ENCODE measurements at places on chromosomes 5 and 9.

GRCh38 chr9:91953718-91954117 lies 3.7 kb upstream of the ROR2 start:
- DNase-seq: peak; percentile 93

GRCh38 chr9:131523086-131523388 lies 8.0 kb downstream of the UCK1 start:
- no peak for DNase-seq

GRCh38 chr5:102937894-102938293 lies 182.0 kb downstream of the GIN1 start:
- DNase-seq: no peak

DNA sequence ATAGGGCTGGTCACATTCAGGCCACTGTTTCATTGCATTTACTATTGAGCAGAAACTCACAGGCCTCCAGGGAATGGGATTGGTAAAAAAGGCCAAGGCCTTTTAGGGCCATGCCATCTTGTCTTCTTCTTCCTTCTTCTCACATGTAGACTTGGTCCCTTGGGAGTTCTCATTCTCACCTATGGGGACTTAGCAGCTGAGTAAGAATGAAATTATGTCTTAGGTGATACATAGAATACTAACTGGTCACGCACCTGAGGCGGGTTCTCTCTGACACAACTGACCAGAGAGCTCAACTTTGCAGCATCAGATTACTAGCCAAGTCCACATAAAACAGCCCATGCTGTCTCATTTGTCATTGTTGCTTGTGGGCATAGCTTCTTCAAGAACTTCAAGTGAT lies 641.8 kb downstream of the EFNA5 start:
- DNase-seq: no peak

DNA sequence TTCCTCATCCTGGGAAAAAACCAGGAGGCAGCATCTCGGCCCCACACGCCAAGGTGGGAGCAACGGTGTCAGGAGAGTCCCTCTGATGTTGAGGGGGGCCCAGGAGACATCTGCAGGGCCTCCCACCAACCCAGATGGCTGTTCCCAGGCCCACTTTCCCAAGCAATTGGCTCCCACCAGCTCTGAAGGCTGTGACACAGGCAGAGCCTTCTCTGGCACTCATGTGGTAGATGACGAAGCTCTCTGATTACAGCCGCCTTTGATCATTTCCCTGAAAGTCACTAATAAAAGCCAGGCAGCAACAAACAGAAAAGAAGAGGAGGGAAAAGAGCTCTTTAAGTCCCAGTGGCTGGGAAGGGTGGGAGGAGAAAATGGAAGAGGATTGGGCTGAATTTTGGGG lies 226.5 kb downstream of the CDK5RAP2 start:
- no peak for DNase-seq

- DNase-seq: no peak
Measured at GRCh38 chr5:21071986-21072385, 1084.0 kb upstream of the CDH18 start.
